ENCODE measurements at places on chromosomes 3 and 15.

DNA sequence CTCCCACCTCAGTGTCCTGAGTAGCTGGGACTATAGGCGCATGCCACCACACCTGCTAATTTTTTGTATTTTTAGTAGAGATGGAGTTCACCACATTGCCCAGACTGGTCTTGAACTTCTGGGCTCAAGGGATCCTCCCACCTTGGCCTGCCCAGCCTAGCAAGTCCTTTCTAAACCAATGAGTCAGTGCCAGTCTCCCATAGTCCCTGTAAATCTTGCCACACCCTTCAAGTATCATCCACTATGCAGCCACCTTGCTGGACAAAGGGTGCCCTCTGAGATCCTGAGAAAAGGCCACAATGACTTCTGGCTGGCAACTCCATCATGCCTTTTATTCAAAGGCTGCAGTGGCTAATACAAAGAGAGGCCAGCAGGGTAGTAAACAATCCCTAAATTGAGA lies 184.0 kb downstream of the ABHD5 start:
- H3K27ac ChIP-seq: no peak overlapping the region
- H3K4me3 ChIP-seq: no peak overlapping the region
- H3K27me3 ChIP-seq: peaks cover 38% of the 10 kb centered on the region

GRCh38 chr15:52217186-52217585 lies 26.0 kb upstream of the GNB5 start:
- peaks cover 19% of the 10 kb centered on the region for H3K4me1 ChIP-seq
- H3K4me3 ChIP-seq: no peak overlapping the region
- no peaks in the 10 kb centered on the region for H3K27me3 ChIP-seq
- no peak overlapping the region for H3K27ac ChIP-seq
- H3K36me3 ChIP-seq: no peaks in the 10 kb centered on the region
- no peak for DNase-seq

DNA sequence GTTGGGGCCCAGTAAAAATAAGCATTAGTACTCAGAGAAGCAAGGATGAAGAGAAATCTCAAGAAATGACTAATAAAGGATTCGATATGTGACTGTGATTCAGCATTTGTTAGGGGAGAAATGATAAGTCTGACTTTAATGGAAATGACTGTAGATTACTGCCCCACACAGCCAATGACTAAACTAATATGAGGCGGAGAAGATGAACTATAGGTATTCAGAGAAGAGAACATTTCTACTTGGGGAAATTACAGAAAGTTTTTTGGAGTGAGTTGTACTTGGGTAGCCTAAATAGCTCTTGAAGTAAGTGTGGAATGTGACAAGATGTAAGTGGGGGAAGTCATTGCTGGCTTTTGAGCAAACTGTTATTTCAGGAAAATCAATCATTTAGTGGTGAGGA lies 380.0 kb downstream of the PDCD6IP start:
- no peak for DNase-seq
- no peaks in the 10 kb centered on the region for H3K36me3 ChIP-seq
- H3K4me1 ChIP-seq: no peaks in the 10 kb centered on the region
- H3K27ac ChIP-seq: no peak overlapping the region

DNA sequence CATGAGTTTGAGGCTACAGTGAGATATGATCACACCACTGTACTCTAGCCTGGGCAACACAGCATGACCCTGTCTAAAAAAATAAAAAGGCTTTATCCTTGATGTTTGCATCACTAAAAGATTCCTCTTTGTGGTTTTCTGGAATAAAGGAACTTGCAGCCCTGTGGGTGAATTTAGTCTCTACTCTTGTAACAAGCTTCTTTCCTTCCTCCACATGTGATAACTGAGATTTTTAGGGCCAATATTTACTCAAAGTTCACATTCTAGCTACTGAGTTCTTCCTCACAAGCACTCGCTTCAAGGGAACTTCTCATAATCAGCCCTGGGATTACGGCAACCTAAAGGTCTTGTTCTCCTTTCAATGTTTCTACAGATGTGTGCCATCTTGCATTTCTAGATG lies 24.6 kb downstream of the COMMD2 start:
- no peaks in the 10 kb centered on the region for H3K36me3 ChIP-seq
- H3K27me3 ChIP-seq: no peaks in the 10 kb centered on the region
- H3K27ac ChIP-seq: no peak overlapping the region
- no peak for DNase-seq
- no peaks in the 10 kb centered on the region for H3K4me1 ChIP-seq

- H3K27me3 ChIP-seq: peaks cover 4% of the 10 kb centered on the region
- H3K4me1 ChIP-seq: peaks cover 2% of the 10 kb centered on the region
- H3K27ac ChIP-seq: no peak overlapping the region
- peaks cover 37% of the 10 kb centered on the region for H3K36me3 ChIP-seq
Observed at GRCh38 chr3:56997675-56998074, 62.8 kb upstream of the SPATA12 start.

- no peaks in the 10 kb centered on the region for H3K4me1 ChIP-seq
- H3K4me3 ChIP-seq: no peak overlapping the region
- no peak for DNase-seq
- H3K36me3 ChIP-seq: no peaks in the 10 kb centered on the region
Observed at GRCh38 chr3:189577050-189577951, 53.9 kb upstream of the TP63 start.

DNA sequence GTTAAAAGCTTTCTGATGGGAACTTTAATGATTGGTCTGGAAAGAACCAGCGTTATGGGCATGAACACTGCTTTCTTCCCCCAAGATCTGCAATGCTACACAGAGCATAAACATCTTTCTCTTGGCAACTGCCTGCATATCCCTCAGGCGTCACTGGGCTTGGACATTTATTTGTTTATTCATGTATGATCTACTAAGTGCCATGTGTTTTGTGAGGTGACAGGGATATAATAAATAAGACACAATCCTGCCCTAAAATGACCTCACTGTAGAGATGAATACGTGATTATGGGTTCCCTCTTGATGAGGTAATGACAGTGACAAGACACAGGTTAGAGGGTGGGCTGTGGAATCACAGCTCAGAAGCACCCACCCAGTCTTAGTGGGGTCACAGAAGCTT lies 485.3 kb downstream of the PDCD6IP start:
- no peak for DNase-seq
- H3K4me1 ChIP-seq: no peaks in the 10 kb centered on the region
- H3K36me3 ChIP-seq: no peaks in the 10 kb centered on the region

- no peak overlapping the region for H3K4me3 ChIP-seq
- no peaks in the 10 kb centered on the region for H3K36me3 ChIP-seq
- no peak for DNase-seq
- H3K27ac ChIP-seq: no peak overlapping the region
Observed at GRCh38 chr3:72155391-72156064, 370.6 kb upstream of the PROK2 start.

GRCh38 chr15:87793725-87794124 lies 462.8 kb downstream of the NTRK3 start:
- H3K27ac ChIP-seq: no peak overlapping the region
- H3K27me3 ChIP-seq: no peaks in the 10 kb centered on the region
- H3K4me3 ChIP-seq: no peak overlapping the region

GRCh38 chr3:53161450-53161819 lies 426 bp downstream of the PRKCD start:
- H3K36me3 ChIP-seq: peaks cover 9% of the 10 kb centered on the region
- peak overlapping the region; percentile 86 for H3K27ac ChIP-seq
- H3K4me1 ChIP-seq: peaks cover 30% of the 10 kb centered on the region
- DNase-seq: no peak

DNA sequence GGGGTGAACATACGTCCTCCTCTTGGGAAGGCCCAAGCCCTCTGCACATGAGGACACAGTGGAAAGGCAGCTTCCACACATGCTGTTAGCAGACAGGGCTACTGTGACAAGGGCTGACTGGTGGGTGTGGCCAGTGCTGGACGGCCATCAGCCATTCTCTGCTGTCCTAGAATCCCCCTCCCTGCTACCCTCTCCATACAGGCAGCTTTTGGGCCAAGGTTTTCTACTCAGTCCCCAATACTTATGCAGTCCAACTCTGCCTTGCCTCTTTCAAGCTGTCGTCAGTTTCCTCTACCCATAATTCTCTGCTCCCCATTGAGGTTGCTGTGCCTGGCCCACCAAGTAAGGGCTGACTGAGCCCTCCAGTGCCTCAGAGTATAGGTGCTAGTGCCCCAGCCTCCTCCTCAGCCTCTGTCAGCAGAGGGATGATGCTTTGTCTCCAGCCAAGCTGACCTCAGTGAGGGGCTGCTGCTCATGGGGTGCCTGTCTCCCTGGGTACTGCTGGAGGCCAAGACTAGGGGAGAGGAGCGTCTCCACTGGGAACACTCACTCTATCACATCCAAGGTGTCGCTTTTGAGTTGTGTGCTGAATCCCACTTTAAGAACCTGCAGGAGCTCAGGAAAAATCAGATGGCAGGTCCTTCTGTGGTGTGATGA lies 2.8 kb downstream of the LOXL1 start:
- H3K27ac ChIP-seq: no peak overlapping the region
- no peaks in the 10 kb centered on the region for H3K27me3 ChIP-seq
- DNase-seq: no peak
- peaks cover 30% of the 10 kb centered on the region for H3K4me1 ChIP-seq
- H3K36me3 ChIP-seq: peaks cover 11% of the 10 kb centered on the region

GRCh38 chr15:55799291-55800212 lies 56.6 kb upstream of the PRTG start:
- peaks cover 32% of the 10 kb centered on the region for H3K27me3 ChIP-seq
- no peaks in the 10 kb centered on the region for H3K4me1 ChIP-seq
- no peak for DNase-seq
- H3K4me3 ChIP-seq: no peak overlapping the region
- H3K36me3 ChIP-seq: no peaks in the 10 kb centered on the region

- no peak overlapping the region for H3K4me3 ChIP-seq
- no peaks in the 10 kb centered on the region for H3K27me3 ChIP-seq
- H3K36me3 ChIP-seq: no peaks in the 10 kb centered on the region
- H3K4me1 ChIP-seq: no peaks in the 10 kb centered on the region
- H3K27ac ChIP-seq: no peak overlapping the region
Observed at GRCh38 chr3:159432682-159433340, 555.8 kb upstream of the IL12A start.

GRCh38 chr15:90839187-90840071 lies 29.0 kb upstream of the FURIN start:
- peaks cover 21% of the 10 kb centered on the region for H3K4me1 ChIP-seq
- peak overlapping the region; percentile 89 for H3K27ac ChIP-seq
- H3K27me3 ChIP-seq: no peaks in the 10 kb centered on the region

DNA sequence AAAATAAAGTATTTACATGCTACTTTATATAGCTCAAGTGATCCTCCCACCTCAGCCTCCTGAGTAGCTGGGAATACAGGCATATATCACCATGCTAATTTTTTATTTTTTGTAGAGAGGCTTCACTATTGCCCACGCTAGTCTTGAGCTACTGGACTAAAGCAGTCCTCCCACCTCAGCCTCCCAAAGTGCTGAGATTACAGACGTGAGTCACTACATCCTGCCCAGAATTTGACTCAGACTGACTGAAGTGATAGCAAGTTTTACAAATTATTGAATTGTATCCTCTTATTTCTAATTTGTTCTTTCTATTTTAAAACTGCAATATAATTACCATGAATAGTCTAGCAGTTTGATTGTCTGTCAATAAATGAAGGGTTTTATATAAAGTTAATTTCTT lies 210.3 kb upstream of the CGNL1 start:
- peaks cover 3% of the 10 kb centered on the region for H3K36me3 ChIP-seq
- no peak overlapping the region for H3K4me3 ChIP-seq
- peaks cover 12% of the 10 kb centered on the region for H3K4me1 ChIP-seq
- H3K27ac ChIP-seq: no peak overlapping the region
- DNase-seq: no peak

- peaks cover 8% of the 10 kb centered on the region for H3K36me3 ChIP-seq
- no peaks in the 10 kb centered on the region for H3K4me1 ChIP-seq
- no peak overlapping the region for H3K27ac ChIP-seq
- H3K27me3 ChIP-seq: no peaks in the 10 kb centered on the region
Observed at GRCh38 chr3:44833394-44833793, 28.3 kb upstream of the TMEM42 start.

GRCh38 chr15:40756938-40757337 lies 1.9 kb upstream of the RMDN3 start:
- H3K4me3 ChIP-seq: peak overlapping the region; percentile 37
- H3K27me3 ChIP-seq: no peaks in the 10 kb centered on the region
- H3K4me1 ChIP-seq: peaks cover 24% of the 10 kb centered on the region
- H3K36me3 ChIP-seq: peaks cover 19% of the 10 kb centered on the region
- peak overlapping the region; percentile 51 for H3K27ac ChIP-seq
- DNase-seq: no peak

DNA sequence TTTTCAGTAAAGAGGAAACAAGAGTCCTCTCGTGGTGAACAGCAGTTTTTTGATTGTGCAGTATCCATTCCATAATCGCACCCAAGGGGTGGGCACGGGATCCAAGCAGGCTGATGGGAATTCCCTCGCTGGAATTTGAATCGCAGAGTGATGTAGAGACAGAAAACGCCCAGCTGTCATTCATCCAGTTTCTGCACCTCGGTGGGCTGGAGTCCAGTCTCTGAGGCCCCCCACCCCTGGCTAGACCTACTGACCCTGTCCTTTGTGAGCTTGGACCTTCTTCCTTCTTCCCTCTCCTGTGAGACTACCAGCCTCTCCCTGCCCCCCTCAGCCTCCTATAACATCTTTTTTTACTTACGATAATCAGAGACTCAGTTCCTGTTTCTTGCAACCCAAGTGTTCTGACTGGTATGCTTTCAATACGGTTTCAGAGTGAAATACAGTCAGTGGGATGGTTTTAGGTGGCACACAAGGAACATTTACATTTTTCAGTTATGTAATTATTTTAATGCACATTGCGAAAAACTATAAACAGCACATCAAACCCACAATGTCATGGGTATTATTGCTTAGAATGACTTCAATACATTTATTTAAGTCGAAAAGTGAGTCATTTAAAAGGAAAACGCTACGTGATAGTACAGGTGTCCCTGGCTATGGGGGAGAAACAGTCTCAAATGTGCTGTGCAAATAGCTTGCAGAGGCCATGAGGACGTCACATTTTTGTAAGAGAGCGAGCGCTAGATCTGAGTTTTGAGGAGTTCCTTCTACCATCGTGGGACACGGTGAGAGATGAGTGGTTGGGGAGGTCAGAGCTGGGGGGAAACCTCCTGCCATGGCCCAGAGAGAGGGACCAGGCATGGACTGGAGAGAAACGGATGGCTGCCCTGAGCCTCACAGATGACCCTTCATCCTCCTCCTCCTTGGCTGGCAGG lies 37.5 kb upstream of the CHST2 start:
- H3K4me1 ChIP-seq: peaks cover 6% of the 10 kb centered on the region
- no peaks in the 10 kb centered on the region for H3K36me3 ChIP-seq
- no peak overlapping the region for H3K27ac ChIP-seq

GRCh38 chr3:177679568-177680471 lies 482.5 kb upstream of the TBL1XR1 start:
- H3K27me3 ChIP-seq: no peaks in the 10 kb centered on the region
- DNase-seq: no peak
- H3K27ac ChIP-seq: peak overlapping the region; percentile 83
- H3K4me3 ChIP-seq: peak overlapping the region; percentile 2
- no peaks in the 10 kb centered on the region for H3K36me3 ChIP-seq

GRCh38 chr15:25426896-25427610 lies 11.8 kb downstream of the UBE3A start:
- H3K4me3 ChIP-seq: peak overlapping the region; percentile 4
- peaks cover 8% of the 10 kb centered on the region for H3K36me3 ChIP-seq
- peak overlapping the region; percentile 82 for H3K27ac ChIP-seq

DNA sequence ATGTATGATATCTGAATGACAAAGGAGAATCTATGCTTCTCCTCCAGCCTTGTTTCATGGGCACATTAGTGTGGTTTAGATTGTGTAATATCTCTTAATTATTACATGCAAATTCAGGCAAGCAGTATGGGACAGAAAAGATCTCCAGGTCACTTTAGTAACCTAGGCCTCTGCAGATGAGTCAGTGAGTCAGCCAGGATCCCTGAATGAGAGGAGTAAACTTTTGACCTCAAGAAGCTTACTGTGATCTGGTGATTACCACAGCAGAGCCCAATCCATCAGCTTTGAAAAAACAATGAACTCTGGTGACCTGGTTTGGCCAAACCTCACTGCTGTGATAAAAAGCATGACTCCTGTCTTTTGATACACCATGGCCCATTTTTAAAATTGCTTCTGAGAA lies 107.8 kb downstream of the LRRN1 start:
- DNase-seq: no peak
- no peaks in the 10 kb centered on the region for H3K36me3 ChIP-seq
- H3K4me1 ChIP-seq: no peaks in the 10 kb centered on the region
- no peak overlapping the region for H3K4me3 ChIP-seq
- H3K27ac ChIP-seq: no peak overlapping the region
